ENCODE measurements at places on chromosomes 1 and 21.

- no peak for DNase-seq
Measured at GRCh38 chr1:62024690-62025089, 170.0 kb upstream of the L1TD1 start.

DNA sequence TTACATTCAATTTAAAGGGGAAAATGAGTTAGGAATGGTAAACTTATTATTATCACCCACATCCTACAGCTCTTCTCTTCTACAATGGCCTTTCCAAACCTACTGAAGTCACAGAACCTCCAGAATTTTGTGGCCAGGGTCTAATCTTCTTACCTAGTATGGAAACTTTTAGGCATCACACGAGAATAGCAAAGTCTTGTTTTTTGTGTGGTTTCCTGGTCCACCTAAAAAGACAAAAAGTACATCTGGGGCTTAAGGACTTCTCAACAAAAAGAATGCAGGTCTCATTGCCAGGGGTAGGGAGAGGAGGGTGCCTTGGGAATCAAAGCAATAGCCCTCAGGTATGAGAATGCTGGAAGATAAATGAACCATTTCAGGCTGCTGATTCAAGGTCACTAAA lies 345.3 kb downstream of the LMX1A start:
- no peak for DNase-seq

GRCh38 chr1:35777109-35777508 lies 7.3 kb upstream of the CLSPN start:
- DNase-seq: no peak

- DNase-seq: no peak
Measured at GRCh38 chr1:21592086-21592865, 76.9 kb downstream of the RAP1GAP start.

GRCh38 chr1:177589166-177589565 lies 380.7 kb downstream of the SEC16B start:
- no peak for DNase-seq

DNA sequence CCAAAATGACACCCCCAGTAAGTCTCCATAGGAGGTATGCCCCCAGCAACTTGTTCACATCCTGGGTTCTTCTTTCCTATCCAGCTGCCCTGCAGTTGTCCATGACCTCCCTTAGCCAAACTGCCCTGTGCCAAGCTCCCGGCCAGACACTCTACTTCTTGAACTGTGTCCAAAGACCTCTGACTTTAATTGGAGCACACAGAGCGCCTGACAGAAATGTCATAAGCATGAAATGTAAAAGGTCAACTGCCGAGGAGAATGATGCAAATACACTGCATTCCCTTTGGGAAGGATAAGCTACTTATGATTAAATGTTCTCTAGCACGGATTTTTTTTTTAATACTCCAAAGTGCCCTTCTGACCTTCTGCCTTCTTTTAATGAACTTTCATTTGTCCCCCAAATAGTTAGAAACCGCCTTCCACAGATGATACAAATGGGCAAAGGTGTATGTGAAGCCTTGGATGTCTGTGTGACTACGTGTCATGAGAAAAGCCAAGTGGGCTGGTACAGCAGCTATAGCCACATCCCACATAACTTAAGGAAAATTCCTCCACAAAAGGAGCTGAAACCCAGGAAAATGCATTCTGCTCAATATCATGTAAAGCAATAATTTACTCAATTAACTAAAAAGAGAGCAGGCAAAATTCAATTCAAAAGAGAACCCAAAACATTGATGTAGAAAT lies 26.8 kb downstream of the PALMD start:
- DNase-seq: no peak

GRCh38 chr1:204390751-204391466 lies 20.7 kb downstream of the PPP1R15B start:
- no peak for DNase-seq

DNA sequence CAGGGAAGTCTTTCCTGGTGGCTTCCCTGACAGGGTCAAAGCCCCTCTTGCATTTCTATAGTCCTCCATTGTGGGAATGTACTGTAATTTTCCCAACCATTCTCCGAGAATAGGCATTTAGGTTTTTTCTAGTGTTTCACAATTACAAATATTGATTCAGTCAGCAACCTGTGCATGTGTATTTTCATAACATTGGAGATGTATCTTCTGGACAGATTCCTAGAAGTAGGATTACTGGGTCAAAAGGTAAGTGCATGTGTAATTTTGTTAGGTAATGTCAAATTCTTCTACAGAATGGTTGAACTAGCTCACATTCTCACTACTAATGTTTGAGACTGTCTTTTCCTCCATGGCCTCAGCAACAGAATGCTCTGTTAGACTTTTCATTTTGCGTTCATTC lies 8.3 kb upstream of the PLA2G2A start:
- DNase-seq: no peak

GRCh38 chr1:176119549-176119948 lies 87.5 kb downstream of the COP1 start:
- no peak for DNase-seq

GRCh38 chr1:17676387-17677060 lies 78.6 kb upstream of the ACTL8 start:
- DNase-seq: no peak

- DNase-seq: no peak
Measured at GRCh38 chr1:238499021-238499420, 608.3 kb upstream of the ZP4 start.

GRCh38 chr1:9294910-9295636 lies 2.4 kb downstream of the SPSB1 start:
- no peak for DNase-seq

DNA sequence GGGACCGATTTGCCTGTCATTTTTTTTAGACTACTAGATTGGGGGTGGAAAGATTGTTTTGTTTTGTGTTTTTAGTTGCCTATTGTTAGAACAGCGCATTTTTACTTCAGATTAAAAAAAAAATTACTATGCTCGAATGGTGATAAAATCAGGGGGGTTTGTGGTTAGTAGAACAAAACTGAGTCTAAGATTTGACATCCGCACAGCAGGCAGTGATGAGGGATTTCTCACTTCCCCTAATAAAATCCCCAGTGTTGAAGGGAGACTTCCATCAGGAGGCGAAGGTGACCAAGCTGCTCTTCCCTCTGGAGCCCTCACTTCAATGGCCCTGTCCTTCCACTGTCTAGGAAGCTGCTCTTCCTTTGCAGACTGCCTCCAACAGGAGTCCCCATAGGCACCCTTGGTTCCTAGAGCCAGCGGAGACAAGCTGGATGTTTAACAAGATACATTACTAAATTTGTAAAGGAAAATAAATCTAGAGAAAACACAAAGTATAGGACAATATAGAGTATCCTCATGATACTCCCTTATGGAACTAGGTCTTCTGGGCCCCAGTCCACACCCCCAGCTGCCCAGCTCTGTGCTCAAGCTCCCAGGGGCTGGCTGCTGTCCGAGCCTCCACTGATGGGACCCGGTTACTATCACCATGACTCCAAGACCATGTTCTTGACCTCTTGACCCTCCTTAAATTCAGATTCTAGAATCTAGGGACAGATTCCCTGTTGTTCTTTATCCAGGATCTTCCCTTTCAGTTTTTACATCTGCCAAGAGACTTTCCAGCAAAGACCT lies 31.0 kb downstream of the TENT5C start:
- DNase-seq: no peak

DNA sequence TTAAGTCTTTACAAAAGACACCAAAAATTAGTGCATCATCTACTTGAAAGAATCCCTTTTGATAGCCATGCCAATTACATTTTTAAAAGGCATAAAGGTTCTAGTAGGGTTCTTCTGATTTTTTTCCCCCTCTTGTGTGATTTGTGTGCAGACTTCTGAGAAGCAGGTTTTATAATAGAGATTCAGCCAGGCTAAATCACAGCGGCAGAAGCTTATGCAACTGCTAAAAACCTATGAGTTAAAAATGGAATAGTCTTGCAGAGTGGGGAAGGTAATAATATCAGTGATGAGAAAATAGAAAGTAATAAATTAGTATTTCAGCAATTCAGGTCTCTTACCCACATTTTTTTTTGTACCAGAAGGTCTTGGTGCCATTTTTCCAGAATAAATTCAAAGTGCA lies 17.7 kb downstream of the STUM start:
- DNase-seq: no peak

DNA sequence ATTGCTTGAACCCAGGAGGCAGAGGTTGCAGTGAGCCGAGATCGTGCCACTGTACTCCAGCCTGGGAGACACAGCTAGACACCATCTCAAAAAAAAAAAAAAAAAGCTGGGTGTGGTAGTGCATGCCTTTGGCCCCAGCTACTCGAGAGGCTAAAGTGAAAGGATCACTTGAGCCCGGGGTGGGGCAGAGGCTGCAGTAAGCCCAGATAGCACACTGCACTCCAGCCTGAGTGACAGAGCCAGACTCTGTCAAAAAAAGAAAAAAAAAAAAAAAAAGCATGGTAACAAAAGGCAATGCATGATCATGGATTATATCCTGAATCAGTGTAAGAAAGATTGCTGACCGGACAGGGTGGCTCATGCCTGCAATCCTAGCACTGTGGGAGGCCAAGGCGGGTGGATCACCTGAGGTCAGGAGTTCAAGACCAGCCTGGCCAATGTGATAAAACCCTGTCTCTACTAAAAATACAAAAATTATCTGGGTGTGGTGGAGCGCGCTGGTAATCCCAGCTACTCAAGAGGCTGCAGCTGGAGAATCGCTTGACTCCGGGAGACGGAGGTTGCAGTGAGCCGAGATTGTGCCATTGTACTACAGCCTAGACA lies 76.3 kb downstream of the RUSC1 start:
- no peak for DNase-seq

- DNase-seq: no peak
Measured at GRCh38 chr21:14054682-14055081, 156.1 kb downstream of the LIPI start.

DNA sequence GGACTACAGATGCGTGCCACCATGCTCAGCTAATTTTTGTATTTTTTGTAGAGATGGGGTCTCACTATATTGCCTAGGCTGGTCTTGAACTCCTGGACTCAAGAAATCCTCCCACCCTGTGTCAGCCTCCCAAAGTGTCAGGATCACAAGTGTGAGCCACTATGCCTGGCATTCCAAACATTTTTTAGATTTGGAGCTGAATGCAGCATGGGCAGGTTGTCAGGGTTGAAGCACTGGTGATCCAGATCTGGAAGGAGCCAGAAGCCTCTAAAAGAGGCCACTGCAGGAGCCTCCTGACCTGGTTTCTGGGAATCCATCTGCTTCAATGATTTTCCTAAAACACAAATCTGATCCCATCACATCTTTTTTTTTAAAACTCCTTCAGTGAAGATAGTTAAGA lies 1.8 kb upstream of the CTPS1 start:
- no peak for DNase-seq

DNA sequence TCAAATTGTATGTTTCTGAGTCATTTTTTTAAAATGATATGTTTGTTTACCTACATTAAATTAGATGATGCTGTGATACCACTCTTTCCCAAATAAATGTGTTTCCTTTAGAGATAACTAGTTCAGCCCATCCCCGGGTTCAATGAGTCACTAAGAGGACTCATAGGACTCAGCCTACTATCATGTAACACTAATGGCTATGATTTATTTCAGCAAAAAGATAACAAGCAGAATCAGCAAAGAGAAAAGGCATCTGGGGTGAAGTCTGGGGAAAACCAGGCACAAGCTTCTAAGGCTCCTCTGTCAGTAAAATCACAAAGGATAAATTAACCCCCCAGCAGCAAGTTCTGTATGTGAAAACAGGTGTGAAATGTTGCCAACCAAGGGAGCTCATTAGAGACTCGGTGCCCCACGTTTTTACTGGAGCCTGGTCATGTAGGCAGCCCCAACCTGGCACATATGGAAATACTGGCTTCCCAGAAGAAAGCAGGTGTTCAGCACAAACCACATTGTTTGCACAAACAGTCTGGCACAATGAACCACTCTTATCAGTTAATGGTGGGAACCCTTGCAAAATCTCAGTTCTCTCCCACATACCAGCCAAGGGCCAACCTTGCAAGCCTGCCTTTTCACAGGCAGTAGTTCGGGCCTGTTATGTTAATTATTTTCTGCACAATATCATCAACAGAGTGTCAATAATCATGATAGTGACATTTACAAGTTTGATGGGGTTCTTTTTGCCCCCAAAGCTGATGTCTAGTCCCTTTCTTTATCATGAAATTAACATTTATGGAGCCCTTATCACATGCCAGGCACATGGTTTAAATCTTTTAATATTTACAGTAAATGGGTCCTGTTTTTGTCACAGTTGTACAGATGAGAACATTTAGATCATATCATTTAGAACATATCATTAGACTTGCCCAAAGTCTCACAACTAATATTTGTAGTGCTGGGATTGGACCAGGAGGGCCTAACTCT lies 23.1 kb upstream of the CNN3 start:
- no peak for DNase-seq

DNA sequence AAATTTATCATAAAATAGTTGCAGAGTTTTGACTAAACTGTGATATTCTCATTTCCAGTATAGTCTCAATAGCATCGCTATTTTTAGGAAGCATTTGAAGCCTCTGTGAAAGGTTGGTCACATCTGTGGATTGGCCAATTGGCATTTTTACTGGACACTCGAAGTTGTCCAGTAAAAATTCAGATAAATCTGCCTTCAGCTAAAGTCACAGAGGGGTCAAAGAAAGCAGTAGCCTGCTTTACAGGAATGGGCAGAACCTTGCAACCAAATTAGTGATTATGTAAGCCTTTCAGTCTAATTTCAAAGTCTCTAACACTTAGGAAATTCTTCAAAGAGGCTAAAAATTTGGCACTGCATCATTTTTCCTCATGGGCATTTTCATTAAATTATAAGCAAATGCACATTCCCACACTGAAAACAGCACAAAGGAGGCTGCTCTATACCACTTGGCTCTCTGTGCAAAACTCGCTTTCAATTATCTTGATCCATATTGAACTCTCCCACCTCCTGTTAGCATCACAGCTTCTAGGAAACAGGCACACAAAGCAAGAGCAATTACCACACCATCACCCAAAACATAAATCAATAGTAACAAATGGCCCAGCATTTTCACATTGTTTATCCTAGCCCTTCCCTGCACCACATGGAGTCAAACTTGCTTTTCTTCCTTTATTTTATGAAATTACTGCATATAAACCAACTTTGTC lies 318.5 kb upstream of the DUSP10 start:
- no peak for DNase-seq

GRCh38 chr1:234554698-234555311 lies 55.2 kb downstream of the IRF2BP2 start:
- no peak for DNase-seq
